ENCODE measurements at places on chromosomes 1 and 21.
A peak's percentile ranks its signal among the peaks of the same experiment; 100 is the strongest.

GRCh38 chr1:232547938-232548484, 81.9 kb downstream of the SIPA1L2 start:
- DNase-seq: no peak

GRCh38 chr1:48006264-48006663, 9.1 kb upstream of the TRABD2B start:
- no peak for DNase-seq

- no peak for DNase-seq
These were observed 109.8 kb upstream of the IVNS1ABP start for GRCh38 chr1:185426848-185427247.

GRCh38 chr21:46171996-46172862, 12.0 kb downstream of the SPATC1L start:
- no peak for DNase-seq

DNA sequence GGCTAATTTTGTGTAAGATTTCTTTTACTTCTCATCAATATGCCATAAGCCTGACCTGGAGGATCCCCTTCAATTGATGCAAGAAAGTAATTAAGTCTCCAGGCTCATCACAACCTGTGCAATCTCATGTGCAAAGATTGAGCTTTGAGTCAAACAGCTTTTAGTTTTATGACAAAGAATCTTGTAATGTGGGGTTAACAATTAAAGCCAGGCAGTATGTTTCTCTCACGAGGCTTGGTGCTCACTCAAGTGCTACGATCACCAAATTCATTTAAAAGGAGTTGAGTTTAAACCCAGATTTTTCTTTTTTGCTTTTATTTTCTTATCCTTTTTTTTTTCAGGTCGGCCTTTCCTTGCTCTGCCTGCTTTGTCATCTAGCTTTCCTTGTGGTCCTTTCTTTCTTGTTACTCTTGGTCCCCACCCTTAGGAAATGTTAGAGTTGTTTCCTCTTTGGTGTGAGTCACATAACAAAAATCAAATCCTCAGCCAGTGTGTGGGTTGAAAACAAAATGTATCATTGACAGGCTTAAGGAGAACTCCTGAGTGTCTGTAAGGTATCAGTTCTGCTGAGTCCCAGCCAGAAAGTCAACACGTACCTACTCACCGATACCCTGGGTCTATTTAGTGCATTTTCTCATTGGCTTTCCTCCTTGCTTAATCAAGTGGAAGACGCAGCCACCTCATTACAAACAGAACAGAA, 1037.2 kb downstream of the ADGRL2 start:
- DNase-seq: no peak

DNA sequence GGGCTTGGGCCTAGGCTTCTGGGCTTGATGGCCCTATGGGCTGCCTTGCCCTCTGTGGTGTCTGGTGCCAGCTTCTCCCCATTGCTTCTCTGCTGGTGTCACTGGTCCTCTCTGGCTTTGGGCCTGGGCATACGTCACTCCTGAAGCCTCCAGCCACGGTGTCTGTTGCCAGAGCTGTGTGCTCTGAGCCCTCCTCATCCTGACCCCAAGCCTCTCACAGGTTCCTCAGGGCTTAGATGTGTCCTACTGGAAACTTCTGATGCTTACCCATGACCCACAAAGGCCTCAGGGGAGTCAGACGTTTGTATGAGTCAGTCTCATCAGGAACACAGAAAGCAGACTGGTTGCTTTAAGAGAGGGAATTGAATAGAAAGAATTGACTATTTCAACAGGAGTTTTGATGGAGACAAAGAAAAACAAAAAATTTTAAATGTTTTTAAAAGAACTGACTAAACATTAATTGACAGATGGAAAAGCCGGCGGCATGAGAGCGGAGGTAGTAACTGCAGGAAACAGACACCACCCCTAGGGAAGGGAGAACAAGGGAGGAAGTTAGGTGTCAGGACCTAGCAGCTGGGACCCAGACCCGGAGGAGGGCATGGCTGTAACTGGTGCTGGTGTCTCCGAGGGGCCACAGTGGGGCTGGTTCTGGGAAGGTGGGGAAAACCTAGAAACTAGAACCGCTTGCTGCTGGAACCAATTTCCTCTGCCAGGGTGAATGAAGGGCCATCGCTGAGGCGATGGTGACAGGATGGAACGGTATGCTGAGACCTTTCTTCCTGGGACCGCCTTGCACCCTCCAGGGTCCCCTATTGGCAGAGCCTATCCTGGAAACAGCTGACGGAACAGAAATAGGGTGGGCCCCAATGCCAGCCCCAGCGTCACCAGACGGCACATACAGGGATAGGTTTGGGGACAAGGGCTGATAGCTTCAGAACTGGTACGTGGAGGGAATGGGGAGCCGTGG, 40.0 kb upstream of the CITED4 start:
- no peak for DNase-seq

GRCh38 chr1:31924839-31925238, 13.3 kb downstream of the PTP4A2 start:
- DNase-seq: no peak

- no peak for DNase-seq
These were observed 125.0 kb downstream of the GPR52 start for GRCh38 chr1:174572771-174573170.

GRCh38 chr1:173112129-173112528, 61.4 kb upstream of the TNFSF18 start:
- no peak for DNase-seq

DNA sequence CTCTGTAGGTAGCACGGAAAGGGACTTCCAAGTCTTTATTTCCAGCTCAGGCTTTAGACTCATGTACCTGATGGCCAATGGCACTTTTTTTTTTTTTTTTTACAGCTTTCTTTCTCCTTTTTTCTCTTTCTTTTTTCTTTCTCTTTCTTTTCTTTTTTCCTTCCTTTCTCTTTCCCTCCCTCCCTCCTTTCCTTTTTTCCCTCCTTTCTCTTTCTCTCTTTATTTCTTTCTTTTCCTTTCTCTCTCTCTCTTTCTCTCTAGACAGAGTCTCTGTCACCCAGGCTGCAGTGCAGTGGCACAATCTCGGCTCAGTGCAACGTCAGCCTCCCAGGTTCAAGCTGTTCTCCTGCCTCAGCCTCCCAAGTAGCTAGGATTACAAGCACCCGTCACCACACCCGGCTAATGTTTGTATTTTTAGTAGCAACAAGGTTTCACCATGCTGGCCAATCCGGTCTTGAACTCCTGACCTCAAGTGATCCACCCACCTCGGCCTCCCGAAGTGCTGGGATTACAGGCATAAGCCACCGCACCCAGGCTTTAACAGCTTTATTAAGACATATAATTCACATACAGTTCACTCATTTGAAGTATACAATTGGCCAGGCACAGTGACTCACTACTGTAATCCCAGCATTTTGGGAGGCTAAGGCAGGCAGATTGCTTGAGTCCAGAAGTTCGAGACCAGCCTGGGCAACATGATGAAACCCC, 5.1 kb upstream of the DCAF8 start:
- DNase-seq: no peak

- no peak for DNase-seq
These were observed 28.5 kb upstream of the PLXNA2 start for GRCh38 chr1:208272713-208273112.

GRCh38 chr21:38171723-38172344, 85.0 kb upstream of the KCNJ15 start:
- DNase-seq: no peak

GRCh38 chr1:173960625-173961024, 43.5 kb upstream of the SERPINC1 start:
- DNase-seq: no peak

GRCh38 chr1:222781251-222781650, 33.6 kb upstream of the DISP1 start:
- no peak for DNase-seq

- DNase-seq: no peak
These were observed 3.8 kb downstream of the MASP2 start for GRCh38 chr1:11042995-11043874.

- DNase-seq: no peak
These were observed 14.8 kb downstream of the ARHGEF11 start for GRCh38 chr1:157030728-157031127.

DNA sequence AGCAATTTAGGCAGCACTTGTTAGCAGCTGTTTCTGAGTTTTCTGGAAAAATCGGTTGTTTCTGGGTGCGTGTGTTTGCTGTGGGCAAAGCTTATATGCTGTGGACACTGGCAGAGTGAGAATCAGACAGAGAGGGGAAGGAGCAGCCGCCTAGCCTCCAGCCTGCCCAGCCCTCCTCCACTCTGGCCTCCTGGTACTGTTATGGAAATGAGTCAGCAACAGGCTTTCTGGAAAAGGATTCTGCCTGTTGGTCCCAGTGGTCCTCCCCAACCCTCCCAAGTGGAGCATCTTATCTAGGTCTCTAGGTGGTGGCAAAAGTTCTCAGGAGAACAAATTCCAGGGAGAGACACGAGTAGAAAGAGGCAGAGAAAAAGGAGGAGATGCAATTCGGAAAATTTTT, 42.2 kb upstream of the GOLT1A start:
- DNase-seq: no peak

- DNase-seq: no peak
These were observed 67.0 kb downstream of the ST3GAL3 start for GRCh38 chr1:43774359-43774758.

- no peak for DNase-seq
These were observed 386.3 kb upstream of the BEND5 start for GRCh38 chr1:49163031-49163430.

DNA sequence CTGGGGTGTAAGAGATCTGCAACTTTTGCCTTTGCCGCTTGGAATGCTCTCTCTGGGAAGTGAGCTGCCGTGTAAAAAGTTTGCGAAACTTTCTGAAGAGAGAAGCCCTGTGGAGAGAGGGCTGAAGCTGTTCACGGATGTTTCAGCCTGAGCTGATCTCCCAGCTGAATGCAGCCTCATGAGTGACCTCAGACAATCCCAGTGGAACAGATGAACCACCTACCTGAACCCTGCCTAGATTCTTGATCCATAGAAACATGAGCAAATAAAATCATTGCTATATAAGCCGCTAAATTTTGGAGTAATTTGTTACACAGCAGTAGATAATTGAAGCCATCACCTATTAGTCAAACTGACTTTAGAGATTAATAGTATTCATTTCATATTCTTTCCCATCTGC, 4.4 kb upstream of the ALG6 start:
- DNase-seq: no peak

DNA sequence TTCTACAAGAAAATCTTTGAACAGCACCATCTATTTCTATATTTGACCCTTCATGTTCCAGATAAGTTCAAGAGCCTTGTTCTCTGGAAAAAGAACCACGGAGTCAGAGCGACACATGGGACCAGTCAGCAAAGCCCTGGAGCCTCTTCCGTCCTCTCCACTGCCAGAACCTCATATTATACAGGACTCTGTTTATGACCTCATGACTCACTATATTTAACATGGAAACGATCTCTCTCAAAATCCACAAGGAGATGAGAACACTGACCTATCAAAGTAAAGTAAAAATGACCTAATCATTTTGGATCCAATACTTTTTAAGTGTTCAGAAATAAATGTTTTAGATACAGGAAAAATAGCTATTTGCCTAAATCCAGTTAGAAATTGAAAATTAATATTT, 124.6 kb upstream of the KRTAP19-8 start:
- DNase-seq: no peak

DNA sequence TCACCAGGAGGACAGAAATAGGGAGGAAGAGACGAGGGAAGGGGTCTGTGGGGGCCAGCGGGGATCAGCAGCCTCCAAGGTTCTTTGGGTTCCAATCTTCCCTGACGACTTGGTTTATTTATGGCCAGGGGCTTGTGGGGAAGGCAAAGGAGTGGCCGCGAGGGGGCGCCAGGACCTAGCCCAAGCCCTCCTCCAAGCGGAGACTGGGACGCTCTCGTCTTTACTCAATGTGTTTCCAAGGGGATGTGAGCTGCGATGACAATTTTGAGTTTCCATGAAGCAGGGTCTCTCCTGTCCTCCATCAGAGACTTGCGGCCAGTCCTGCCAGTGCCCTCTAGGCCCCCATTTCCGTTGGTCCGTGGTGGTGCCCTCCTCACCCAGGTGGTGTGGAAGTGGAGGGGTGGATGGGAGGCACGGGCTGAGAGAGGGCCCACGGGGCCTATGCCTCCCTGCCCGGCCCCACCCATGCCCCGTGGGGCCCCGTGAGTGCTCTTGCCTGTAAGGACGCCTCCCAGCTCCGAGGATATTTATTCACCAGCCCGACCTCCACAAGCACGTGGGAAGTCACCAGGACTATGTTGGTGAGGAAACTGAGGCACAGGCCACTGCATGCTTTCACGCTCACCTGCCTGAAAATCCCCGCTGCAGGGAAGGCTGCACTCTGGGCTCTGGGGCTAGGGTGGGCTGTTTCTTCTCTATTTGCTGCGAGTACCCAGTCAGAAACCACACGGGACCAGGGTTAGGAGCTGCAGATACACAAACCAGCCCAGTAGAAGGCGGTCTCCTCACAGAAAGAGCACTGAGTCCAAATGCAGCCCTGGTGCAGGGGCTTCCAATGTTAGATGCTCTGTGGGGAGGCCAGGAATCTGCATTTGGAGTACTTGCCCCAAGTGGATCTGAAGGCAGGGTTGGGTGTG, 26.5 kb downstream of the DMRTB1 start:
- peak; percentile 48 for DNase-seq

DNA sequence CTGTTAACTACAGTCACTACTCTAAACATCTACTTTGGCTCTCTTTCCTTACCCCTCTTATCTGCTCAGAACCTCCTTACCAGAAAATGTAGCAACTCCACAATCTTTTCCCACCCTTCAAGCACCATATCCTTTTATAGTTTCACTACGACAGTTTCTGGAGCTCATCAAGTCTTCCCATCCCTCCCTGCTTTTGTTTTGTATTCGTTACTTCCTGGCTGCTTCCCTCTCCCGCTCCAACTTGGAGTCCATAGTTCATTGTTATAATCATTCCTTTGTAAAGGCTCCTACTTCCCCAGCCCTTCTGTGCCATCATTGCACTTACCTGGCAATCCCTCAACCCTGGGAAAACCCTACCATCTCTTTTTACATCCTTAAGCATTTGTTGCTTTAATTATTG, 18.0 kb downstream of the MPZL1 start:
- no peak for DNase-seq

GRCh38 chr1:26820784-26821269, 5.7 kb upstream of the ZDHHC18 start:
- no peak for DNase-seq

- DNase-seq: no peak
These were observed 90.4 kb downstream of the INTS7 start for GRCh38 chr1:211944733-211945500.

DNA sequence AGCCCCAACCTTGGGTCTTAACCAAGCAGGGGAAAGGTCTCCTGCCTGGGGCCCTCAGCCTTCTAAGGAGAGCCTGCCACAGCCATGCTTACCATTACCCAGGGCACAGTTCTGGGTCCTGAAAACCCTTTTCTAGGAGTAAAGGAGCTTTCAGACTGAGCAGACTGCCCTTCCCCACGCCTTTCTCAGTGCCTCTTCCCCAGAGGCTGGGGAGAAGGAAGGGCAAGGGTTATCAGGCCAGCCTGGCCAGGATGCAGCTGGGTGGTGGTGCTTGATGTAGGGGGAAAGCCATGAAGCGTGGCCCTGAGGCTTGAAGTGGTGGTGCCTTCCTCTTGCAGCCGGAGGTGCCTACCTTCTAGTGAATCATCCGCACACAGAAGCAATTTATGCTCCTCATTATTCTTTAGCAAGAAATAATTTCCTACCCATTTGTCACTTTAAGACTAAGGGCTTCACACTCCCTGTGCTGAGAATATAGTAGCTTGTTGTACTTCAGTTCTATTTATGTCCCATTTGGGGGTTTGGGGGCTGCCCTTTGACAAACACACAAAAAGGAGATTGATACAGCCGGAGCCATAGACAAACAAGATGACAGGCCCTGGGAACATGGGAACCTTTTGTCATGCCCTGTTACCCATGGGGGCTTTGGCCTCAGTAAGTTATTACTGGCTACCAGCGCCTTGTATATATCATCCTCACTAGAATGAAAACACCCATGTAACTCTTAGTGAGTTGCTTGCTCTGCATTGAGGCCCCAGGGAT, 40.7 kb downstream of the MAN1C1 start:
- no peak for DNase-seq

Data from stimulated activated CD8-positive, alpha-beta memory T cell treated with anti-CD3 and anti-CD28 coated beads, Interleukin-7, amount 100 ng/mL, for 24 hours (primary cell).